ENCODE measurements at places on chromosomes 3 and 15.

- no peak for DNase-seq
These were observed 123.6 kb downstream of the SLC25A26 start for GRCh38 chr3:66344391-66344811.

DNA sequence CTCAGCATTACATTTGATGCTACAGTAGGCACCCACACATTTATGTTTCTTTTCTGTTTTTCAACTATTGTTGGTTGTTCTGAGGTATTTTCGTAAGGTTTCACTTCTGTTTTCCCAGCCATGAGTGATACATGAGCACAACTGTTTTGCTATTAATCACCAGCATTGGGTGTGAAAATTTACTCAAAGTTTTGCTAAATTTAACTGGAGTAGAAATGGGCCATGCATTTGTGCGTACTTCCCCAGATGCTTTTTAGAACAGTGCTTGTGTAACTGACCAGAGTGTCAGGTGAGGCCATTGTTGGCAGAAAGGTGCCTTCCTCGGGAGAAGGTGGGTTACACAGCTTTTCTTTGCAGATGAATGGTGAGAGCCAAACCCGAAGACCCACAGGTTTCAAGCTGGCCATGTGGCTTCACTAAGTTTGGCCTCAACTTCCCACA lies 70.4 kb downstream of the ST6GAL1 start:
- no peak for DNase-seq

GRCh38 chr3:194640829-194641228 lies 7.6 kb upstream of the TMEM44 start:
- DNase-seq = peak; percentile 40

DNA sequence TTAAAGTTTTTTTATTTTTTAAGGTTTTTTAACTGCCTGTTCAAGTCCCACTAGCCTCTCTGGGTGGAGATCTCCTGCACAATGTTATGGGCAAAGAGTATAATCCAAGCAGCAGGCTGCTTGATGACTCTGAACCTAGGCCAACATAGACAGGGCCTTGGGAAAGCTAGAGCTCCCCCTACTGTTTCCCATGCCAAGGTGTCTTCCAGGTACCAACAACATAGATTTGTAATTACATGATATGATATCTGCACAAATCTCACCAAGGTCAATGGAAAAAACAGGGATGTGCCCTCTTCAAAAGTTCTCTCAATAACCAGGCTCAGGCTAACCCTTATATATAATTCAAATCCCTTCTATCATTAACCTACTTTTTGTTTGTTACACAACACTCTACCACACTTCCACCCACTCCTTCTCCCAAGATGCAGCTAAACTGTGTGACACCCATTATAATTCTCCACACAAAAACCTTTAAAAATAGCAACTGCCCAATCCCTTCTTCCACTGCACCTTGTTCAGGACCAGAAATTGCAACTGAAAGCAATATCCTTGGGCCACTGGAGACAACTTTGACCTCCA lies 43.8 kb downstream of the RBM15B start:
- peak; percentile 40 for DNase-seq

DNA sequence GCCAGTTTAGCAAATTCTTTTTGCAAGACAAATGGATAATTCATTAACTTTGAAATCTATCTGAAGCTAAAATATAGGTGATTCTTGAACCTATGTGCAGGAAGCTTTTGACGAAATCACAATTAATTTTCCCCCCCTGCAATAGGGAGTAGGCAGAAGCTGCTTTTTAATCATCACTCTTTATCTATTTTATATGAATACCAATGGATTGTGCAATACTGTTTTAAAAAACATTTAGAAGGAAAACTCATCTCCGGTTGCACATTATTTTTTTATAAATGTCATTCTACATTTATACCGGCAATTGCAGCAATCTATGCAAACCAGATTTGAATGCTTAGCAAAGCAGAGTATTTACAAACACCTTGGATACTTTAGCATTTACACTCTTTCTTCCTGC lies 121.1 kb upstream of the TMCO5A start:
- DNase-seq = no peak

GRCh38 chr3:166455744-166456143 lies 618.5 kb upstream of the BCHE start:
- DNase-seq = peak; percentile 94

GRCh38 chr3:160665231-160665630 lies 11.7 kb upstream of the ARL14 start:
- no peak for DNase-seq

DNA sequence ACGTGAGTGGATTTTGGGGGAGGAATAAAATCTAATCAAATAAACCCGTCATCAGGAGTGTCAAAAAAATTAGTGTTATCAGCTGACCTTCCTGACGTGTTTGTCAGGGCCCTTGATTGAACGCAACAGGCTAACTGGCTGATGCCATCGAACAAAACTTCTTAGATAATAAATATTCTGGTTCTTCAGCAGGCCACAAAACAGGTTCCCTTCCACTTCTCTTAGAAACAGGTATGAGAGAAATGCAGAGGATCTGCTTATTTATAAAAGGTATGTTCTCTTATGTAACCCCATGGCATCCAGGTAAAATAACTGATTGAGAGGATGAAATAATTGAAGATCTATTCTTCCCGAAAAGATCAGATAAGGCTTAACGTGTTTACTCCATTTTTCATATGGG lies 7.6 kb upstream of the LRIG1 start:
- no peak for DNase-seq

GRCh38 chr3:113211330-113212149 lies at the start of gene BOC:
Gene BOC (plus strand): TSS chr3:113211557. CDS start chr3:113249803, 38,246 bp downstream.
- DNase-seq = peak; percentile 84

DNA sequence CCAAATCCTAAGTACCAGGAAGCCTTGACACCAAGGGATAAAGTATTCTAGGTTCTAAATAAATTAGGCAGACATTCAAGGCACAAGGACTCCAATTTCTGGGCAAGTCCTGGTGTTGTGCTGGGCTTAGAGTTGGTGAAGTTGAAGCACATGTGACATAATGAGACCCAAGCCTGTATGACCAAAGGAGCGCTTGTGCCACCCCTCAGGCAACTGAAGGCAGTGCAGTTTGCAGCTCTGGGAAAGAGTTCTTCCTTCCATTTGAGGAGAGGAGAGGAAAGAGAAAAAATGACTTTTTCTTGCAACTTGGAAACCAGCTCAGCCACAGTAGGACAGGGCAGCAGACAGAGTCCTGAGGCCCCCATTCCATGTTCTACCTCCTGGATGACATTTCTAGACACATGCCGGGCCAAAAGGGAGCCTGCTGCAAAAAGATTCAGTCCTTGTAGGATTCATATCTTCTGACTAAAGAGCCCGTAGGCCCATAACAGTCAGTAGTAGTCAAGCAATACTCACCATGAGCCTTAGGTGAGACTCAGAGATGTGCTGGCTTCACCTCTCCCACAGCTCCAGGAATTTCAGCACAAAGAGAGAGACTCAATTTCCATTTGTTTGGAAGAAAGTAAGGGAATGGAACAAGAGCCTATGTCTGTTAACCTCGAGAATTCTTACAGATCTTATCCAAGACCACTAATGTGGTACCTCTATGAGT lies 588.8 kb upstream of the BCHE start:
- no peak for DNase-seq

- DNase-seq = no peak
These were observed 31.3 kb upstream of the TBC1D21 start for GRCh38 chr15:73841756-73842725.

- DNase-seq = no peak
These were observed 481.4 kb upstream of the THBS1 start for GRCh38 chr15:39099524-39099923.

DNA sequence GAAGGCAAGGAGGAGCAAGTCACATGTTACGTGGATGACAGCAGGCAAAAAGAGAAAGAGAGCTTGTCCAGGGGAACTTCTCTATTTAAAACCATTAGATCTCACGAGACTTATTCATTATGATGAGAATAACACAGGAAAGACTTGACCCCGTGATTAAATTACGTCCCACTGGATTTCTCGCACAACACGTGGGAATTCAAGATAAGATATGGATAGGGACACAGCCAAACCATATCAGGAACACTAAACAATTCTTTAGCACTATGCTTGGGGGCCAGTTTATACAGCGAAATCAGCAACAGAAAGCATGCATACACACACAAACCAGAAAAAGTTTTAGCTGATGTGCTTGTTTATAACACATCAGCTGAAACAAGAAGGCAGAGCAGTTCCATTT lies 704.2 kb downstream of the OTOL1 start:
- DNase-seq = no peak

DNA sequence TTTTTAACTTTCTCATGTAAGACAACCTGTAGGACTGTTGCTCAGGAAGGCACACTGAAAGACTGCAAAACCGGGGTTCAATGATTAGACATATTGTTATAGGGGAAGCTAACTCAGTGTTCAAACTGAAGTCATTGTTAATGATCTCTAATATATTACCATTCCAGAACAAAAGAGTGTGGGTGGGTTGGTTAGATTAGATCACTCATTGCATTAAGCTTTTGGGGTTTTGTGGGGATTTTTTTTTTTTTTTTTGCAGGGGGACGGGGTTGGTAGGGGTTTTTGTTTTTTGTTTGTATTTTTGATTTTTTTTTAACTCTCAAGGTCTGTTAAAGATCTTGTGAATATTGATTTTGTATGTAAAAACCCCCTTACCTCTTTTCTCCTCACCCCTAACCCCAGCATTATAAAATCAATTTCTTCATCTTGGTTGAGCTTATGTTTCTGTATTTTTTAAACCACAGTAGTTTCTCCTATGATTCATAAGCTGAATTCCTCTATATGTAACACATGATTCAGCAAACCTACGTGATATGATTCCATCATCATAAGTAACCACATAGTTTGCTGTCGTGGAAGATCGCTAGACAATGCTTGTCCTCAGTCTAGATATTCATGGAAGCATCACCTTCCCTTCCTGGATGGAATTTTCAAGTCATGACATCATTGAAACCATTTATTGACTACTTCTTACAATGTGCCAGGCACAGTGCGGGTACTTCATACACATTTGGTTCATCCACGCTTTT lies 544.1 kb upstream of the MDFIC2 start:
- peak; percentile 97 for DNase-seq

GRCh38 chr15:61762676-61763075 lies 297.6 kb downstream of the VPS13C start:
- no peak for DNase-seq

DNA sequence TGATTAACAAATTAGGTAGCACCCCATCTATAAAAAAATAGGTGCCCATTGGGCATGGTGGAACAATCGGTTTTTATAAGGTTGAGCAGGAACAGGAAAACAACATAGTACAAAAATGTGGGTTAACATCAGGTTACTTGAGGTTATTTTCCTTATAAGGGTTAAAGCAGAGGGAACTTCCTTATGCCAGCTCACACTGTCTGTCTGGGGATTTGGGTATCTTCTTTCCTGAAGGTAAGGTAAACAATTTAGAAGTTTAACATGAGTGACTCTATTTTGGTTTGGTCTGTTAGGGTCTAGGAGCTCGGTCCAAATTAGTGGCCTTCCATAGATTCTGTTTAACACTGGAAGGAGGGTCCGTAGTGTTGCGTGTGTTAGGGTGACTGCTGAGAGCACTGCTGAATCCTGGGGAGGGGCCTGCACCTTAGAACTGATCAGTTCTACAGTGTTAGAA lies 14.7 kb downstream of the CHD2 start:
- DNase-seq = peak; percentile 59

DNA sequence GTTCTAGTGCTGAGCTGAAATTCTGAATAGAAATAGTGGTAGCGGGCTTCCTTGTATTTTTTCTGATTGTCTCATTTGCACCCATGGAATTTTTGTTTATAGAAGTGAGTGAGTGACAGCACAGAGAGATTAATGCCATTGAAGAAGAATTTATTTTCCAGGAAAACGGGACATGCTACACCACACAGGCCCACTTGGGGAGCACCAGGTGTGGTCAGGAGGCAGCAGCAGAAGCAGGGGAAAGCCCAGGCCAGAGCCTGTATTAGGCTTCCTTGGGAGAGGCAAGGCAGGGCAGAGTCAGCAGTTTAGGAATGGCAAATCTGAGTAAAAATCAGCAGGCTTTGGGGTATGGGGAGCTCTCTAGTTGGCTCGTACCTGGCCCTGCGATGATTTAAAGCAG lies 88.4 kb upstream of the ATP11B start:
- DNase-seq = no peak

GRCh38 chr3:188948281-188948996 lies 223.3 kb upstream of the TPRG1 start:
- peak; percentile 84 for DNase-seq

DNA sequence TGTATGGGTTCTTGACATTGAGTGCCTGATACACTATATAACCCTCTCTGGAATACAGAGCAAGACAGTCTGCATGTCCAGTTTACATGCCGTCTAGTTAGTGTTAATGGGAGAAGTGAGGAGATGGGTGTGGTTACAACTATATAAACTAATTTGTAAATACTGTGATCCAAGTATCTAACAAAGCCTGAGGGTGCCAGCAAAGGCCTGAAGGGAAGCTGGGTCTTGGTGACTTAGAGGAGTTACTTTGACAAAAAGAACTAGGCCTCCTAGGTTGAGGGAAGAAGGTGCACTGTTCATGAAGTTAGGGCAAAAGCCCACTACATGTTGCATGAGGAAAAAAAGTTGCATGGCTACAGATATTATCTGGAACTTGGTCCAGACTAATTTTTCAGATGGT lies 2.3 kb downstream of the NSUN3 start:
- DNase-seq = no peak

- no peak for DNase-seq
These were observed 144.3 kb upstream of the DNAJC19 start for GRCh38 chr3:181133832-181134231.

GRCh38 chr15:65887565-65887964 lies 18.3 kb downstream of the RAB11A start:
- DNase-seq = no peak

- DNase-seq = no peak
These were observed 188.5 kb upstream of the PROK2 start for GRCh38 chr3:71973274-71974030.

- DNase-seq = no peak
These were observed 37.2 kb upstream of the DLG1 start for GRCh38 chr3:197335428-197336132.

DNA sequence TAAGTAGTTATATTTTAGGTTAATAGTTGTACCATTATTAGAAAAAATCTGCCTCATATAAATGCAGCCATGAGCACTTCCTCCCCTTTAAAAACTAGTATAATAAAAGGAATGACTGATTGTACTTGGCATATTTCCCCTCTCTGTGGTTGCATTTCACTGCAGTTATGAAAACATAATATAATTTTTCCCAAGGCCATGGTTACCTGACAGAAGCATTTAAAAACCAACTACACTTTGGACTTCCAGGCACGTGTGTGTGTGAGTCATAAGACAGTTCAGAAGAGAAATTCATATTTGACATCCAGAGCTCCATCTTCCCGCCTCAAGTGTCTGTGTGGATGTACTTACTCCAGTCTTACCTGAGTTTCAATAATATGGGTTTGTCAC lies 828.2 kb upstream of the CFAP20DC start:
- DNase-seq = peak; percentile 61

GRCh38 chr3:12824299-12824698 lies 17.1 kb downstream of the RPL32 start:
- no peak for DNase-seq

DNA sequence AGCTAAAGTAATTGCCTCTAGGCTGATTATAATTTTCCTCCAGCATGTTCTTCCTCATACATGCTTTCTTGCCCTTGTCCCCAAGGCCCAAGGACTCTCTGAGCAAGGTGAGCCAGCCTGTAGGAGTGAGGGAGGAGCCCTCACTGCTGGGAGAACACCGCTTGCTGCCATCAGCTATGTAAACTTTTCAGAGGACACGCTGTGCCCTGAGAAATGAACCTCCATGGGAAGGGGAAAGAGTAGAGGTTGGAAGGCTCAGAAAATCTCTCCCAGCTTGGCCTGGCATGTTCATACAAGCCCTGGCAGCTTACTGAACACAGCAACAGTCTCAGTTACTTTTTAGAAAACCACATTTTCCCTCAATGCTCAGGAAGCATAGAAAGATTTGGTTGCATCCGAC lies 103.0 kb upstream of the SLC24A5 start:
- DNase-seq = no peak

GRCh38 chr3:177729956-177730681 lies 532.8 kb upstream of the TBL1XR1 start:
- DNase-seq = peak; percentile 36

Measured in fibroblast of skin of back (primary cell).